ENCODE measurements at places on chromosomes 5 and 9.

DNA sequence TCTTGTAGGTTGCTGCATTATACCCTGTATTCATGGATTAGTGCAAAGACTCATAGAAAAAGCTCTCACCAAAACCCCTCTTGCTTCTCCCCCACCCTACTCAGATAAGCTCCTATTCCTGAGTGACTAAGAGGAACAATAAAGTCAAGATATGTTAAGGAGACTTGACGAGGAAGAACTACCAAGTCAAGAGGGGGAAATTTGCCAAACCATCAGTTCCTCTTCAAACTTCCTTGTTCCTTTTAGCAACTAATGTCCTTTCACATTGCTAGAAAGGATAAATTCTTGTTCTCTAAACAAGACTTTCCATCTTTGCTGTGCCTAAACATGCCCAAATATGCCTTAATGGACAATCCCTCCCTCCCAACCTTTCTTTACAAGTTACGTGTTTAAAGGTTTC is 27.0 kb downstream of the CNOT8 start:
- no peak for DNase-seq

- DNase-seq, result no peak
Measured at GRCh38 chr5:68243681-68244080, 28.1 kb downstream of the PIK3R1 start.

- DNase-seq, result no peak
Measured at GRCh38 chr9:136025481-136025880, 64.3 kb upstream of the UBAC1 start.

DNA sequence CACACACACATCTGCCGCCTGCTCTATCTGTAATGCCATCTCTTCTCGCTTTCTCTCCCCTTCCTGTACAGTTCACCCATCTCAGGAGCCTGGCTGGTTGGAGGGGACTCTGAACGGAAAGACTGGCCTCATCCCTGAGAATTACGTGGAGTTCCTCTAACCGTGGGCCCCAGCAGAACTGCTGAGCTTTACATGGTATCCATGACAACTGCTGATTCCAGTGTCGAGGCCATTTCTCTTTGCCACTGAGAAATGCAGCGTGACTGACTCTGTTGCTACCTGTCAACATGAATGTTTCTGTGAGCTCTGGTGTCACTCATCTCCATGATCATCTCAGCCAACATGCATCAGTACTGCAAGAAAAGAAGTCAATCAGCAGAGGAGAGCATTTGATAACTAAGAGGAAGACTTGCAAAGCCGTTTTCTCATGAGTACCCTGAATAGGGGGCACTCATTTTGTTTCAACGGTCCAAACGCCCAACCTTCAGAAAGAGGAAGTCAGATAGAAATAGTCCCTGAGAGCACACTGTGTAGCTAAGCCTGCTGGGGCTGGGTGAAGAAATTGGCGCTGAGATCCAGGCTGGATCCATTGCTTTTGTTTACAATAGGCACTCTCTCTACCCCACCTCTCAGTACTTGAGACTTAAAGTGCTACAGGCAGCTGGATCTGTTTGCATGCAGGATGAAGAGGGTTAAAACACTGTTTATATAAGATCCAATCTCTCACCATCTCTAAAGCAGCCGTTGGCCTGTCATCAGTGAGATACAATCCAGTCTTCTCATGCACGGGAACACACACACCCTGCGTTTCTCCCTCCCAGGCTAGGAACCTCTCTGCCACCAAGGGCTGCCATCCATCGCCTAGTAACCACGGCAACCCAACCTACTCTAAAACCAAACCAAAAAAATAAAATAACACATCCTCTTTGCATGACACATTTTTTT is 180.9 kb downstream of the NR3C1 start:
- no peak for DNase-seq

DNA sequence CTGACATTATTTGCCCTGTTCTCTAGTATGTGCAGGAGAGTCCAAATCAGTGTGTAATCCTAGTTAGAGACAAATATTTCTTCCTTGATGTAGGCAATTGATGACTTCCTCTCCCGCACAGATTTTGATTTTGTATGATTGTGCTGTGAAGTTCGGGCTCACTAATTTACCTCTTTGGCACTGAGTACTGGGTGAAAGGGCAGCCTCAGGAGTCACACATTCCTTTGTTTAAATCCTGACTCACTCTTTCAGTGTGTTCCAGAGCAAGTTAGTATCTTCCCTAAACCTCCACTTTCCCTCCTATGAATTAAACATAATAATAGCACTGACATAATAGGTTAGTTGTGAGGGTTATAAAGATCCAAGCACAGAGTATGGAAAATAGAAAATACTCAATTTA is 269.7 kb downstream of the ISL1 start:
- no peak for DNase-seq

- DNase-seq, result no peak
Measured at GRCh38 chr9:86487838-86488233, 133.6 kb upstream of the TUT7 start.

DNA sequence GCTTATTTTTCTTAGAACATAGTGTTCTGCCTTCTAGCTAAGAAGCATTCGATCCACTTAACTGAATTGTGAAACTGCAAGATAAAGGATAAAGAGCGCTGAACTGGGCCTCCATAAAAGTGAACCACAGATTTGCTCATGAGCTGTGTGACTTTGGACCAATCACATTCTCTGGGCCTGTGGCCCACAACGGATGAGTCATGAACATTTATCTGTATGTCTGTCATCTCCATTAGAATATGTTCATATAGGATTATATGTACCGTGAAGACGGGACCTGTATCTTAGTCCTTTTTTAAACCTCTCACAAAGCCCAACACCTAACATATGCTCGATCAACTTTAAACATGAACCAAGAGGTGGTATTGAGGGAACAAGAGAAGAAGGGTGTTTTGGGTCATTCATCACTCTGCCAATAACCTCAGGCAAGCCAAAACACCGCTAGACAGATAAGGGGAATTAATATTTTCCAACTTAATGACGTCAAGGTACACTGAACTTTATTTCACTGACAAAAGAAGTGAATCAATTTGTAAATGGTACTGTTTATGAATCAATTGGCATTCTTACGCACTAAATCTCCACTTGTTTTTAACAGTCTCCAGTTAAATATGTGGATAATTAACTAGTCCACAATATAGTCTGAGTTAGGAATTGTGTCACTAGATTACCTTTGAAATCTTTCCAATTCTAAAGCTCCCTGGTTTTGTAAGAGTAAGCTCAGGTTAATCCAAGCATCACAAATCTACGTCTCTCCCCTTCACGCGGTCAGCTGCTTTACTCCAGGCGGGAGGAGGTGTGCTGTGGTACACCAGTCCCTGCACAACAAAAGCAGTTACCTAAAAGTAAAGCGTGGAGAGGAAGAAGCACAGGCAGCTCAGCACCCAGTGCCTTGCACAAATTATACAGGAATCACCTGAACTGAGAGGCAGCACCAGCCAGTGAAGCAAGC is 1.6 kb downstream of the TMEM245 start:
- DNase-seq, result no peak

DNA sequence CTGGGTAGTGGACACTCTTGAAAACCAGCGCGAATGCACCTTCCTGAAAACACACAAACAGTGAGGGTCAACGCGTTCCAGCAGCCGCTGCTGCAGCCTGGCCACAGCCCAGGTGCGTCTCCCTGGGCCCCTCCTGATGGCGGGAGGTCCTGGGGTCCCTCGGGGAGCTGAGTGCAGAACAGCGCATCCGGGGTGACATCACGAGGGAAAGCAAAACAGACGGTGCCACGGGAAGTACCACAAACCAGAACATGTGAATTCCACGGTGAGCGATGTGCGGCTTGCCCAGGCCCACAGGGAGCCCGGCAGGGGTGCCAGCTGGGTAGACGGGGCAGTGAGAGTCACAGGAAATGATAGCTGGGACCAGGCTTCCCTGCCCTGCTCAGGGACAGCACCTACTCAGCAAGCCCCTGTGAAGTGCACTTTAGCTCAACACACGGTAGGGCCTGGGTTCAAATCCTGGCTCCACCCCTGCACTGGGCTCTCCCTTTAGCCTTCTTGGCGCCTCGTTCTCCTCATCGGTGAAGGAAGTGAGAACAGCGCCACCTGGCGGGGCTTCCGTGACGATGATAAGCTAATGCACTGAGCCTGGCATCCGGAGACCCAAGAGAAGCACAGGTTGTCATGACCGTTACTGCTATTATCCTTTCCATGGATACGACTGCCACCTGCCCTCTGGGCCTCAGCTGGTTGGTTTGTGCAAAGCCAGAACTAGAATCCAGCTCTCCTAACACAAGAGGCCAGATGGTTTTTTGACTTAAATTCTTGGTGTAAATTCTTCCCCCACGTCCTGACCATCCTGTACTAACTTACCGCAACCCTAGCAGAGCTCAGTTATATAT is 24.6 kb downstream of the GFPT2 start:
- no peak for DNase-seq

- no peak for DNase-seq
Measured at GRCh38 chr5:167285591-167285990, 1005.9 kb upstream of the WWC1 start.

DNA sequence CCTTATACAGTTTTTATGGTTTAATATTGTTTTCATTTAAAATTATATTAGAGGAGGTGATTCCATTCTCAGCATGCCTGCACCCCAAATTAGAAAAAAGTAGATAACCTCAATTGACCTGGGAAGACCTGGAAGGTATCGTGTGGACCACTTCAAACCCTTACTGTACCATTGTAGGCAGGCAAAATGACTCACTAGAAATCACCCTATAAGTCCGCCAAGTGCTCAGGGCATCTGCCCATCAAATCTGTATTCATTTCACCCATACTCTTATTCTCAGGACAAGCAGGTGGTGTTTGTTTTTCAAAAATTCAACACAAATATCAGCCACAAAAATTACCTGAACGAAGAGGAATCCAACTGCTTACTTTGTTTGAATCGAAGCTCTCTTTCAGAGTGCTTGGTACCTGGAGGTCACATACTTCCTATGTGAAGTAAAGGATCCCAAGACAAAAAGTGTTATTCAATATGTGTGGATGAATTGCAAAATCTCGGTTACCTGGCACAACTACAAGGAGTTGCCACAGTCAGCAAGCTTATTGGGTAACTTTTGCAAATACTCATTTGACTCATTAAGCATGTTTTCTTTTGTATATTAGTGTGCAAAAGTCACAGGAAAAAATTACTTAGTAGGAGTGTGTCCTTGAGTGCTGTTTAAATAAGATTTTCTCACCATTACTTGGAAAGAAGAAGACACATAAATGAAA is 216.2 kb downstream of the ENC1 start:
- DNase-seq, result no peak

GRCh38 chr5:151569132-151570046 is 21.7 kb downstream of the FAT2 start:
- DNase-seq, result no peak

GRCh38 chr5:179265514-179266290 is 79.6 kb downstream of the ADAMTS2 start:
- no peak for DNase-seq

DNA sequence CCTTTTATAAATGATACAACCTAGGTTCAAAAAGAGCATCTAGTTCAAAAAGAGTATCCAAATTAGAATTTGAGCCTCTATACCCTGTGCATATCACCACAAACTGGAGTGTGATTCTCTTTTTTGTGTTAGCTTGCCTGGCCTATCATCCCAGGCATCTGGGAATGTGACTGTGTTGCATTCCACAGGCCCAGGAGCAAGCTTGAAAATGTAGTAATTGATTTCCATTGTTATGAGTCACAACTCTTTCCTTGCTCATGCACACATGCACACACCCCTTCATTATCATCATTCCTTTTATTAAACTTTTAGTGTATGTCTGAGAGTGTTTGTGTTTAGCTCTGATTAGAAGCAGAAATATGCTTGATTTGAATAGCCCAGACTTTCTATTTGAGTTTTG is 75.2 kb downstream of the FCHO2 start:
- DNase-seq, result no peak
